ENCODE measurements at places on chromosomes 2 and 18. TPM values are rescaled to one million over a fixed set of nuclear protein-coding genes. Genes with fewer than 3 reads are reported as not detected.

GRCh38 chr2:173763641-173764040 lies 201.5 kb downstream of the SP3 start:
- DNase-seq = no peak

- no peak for DNase-seq
Observed at GRCh38 chr2:25266399-25266798, 75.3 kb downstream of the DNMT3A start.

DNA sequence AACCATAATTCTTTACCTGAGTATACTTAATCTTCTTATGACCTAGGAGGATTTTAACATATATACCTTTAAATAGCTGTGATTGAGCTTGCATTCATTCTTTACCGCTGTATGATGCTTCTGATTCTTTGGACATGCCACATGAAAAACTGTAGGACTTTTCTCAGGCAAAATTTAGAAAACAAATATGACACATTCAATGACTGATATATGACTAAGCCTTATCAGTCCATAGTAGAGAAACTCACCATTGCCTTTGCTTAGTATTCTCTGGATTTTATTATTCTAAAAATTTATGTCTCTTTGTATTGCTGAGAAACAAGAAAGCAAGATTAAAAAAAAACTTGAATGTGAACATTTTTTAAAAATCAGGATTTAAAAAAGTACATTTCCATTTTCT lies 3.7 kb downstream of the FAM171B start:
- no peak for DNase-seq

GRCh38 chr2:195756218-195756942 lies 99.4 kb downstream of the SLC39A10 start:
- no peak for DNase-seq

DNA sequence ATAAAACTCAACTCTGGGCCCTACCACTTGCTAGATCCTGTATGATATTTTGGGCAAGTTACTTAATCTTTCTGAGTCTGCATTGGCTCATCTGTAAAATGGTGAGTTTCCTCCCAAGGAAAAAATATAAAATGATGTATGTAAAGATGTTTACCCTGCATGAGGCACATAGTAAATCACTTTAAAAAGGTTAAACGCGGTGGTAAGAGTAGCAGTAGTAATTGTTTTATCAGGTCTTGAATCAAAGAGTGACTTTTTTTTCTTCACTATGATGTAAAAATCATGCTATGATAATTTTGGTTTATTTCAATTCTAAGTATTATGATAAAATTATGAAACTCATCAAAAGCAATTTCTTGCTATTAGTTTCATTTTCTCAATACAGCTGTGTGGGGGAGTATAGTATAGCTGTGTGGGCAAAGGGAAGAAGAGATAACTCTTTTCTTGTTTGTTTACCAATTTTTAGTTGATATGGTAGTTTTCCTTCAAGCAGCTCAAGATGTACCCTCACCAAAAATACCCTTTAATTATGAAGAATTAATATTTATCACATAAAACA lies 10.7 kb downstream of the ARHGAP15 start:
- DNase-seq = no peak

DNA sequence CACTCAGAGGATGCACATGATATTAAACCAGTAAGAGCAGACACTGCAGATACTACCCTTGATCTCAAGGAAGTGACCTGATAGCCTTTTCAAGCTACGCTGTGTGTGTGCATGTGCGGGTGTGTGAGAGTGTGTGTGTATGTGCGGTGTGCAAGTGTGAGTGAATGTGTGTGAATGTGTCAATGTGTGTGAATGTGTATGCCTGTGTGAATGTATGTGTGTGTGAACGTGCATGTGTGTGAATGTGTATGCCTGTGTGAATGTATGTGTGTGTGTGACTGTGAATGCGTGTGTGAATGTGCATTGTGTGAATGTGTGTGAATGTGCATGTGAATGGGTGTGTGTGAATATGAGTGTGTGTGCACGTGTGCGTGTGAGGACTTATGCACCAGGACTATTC lies 53.8 kb downstream of the KCNG2 start:
- DNase-seq = no peak

DNA sequence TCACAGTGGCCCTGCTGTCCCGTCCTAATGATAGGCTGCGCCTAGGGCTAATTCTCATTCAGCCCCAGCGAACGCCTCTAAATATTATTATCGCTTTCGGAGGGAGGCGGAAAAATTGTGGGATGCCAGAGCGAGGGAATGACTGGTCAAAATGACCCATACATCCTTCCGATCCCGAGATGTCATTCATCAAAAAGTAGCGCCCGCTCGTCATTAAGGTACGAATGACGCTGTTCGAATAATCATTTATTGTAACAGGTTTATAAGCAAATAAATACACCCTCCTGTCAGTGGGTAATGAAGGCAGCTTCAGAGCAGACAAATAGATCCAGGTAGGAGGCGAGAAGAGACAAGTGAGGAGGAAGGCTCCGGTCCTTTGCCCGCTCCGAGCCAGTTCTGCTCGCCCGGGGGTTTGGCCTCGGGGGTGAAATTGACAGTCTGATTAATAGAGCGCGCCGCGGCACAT lies at the start of gene EVX2:
EVX2 (minus strand) TSS at position 167 of the 466 bp plus-strand sequence. CDS start 186 bp downstream, outside the sequence.
- DNase-seq = no peak

DNA sequence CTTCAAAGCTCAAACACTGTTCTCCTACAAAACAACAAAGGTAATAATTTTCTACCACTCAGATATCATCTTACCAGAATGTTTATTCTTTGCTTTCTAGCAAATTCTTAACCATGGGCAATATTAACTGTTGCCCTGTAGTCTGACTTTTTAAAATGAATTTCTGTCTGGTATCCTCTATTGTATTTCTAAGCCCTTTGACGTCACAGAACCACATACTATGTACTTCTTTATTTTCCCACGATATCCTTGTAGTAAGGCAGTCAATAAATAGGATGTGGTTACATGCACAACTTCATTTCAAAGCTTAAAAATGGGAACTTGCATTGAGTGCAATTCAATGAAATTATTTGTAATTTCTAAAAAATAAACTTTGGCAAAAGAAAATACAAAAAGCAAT lies 58.7 kb downstream of the THADA start:
- no peak for DNase-seq

- DNase-seq = no peak
Observed at GRCh38 chr2:121128741-121129659, 156.0 kb downstream of the TFCP2L1 start.

DNA sequence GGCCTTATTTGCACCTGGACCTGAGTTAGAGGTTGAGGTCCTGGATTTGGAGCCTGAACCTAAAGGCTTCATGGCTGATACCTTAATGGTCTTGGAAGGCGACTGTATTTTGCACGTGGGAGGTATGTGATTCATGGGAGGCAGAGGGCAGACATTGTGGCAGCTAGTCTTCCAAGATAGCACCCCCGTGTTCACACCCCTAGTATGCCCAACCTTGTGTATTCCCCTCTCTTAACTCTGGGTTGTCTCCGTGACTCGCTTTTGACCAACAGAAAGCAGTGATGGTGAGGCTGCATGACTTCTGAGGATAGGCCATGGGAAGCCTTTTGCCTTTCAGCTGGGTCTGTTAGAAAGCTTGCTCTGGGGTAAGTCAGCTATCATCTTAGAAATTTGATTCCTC lies 45.8 kb upstream of the HAAO start:
- DNase-seq = no peak

GRCh38 chr2:126664234-126664633 lies 8.3 kb downstream of the GYPC start:
- DNase-seq = no peak

DNA sequence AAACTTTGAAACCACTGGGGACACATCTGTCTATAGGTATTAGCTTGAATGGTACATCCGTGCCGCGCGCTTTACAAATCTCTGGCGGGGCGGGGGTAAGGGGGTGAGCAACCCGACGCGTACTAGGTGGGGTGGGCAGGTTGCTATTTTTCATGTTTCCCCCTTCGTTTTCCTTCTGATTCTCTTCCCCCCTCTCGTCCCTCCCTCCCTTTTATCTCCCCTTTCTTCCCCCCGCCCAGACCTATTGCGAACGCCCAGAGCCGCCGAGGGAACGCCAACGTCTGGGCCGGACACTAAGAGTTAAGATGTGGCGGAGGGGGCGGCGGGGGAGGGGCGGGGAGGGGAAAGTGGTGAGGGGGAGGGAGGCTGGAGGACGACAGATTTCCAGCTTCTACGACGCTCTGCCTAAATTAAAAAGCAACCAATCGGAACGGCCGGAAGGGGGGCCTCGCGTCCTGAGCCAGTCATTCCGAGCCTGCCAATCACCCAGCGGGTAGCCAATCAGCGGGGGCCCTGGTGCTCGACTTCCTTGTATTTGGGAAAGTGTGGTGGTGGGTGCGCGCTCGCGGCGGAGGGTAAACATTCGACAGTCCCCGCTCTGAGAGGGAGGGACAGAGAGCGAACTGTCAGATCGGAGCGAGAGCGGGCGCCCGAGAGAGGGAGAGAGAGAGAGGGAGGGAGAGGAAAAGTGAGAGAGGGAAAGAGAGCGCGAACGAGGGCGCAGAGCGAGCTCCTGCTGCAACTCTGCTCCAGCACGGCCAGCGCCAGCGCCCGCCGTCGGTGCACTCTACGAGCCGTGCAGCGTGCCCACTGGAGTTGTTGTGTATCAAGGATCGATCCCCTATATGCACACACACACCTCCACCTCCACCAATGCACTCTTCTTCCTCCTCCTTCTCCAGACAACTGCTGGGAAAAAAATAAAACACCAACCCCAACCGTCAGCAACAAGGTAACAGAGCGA lies at the start of gene POU3F3:
POU3F3 (plus strand) TSS at position 582 of the 964 bp plus-strand sequence. CDS start 1,396 bp downstream, outside the sequence.
- peak; percentile 98 for DNase-seq

DNA sequence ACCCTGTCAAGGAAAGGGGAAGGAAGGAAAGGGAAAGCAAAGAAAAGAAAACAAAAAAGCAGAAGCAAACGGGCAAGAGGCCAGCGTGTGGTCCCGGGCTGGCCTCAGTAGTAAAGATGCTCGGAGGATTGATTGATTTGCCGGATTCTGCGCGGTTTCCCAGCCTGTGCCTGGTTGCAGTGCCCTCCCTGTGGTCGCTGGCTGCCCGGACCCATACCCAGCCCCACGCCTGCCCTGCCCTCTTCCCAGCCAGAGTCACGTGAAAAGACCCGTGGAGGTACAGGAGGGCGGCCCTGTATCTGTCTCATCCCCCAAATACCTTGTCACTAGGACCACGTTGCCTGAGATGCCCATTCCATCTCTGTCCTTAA lies 55.1 kb upstream of the IMP4 start:
- DNase-seq = peak; percentile 4

DNA sequence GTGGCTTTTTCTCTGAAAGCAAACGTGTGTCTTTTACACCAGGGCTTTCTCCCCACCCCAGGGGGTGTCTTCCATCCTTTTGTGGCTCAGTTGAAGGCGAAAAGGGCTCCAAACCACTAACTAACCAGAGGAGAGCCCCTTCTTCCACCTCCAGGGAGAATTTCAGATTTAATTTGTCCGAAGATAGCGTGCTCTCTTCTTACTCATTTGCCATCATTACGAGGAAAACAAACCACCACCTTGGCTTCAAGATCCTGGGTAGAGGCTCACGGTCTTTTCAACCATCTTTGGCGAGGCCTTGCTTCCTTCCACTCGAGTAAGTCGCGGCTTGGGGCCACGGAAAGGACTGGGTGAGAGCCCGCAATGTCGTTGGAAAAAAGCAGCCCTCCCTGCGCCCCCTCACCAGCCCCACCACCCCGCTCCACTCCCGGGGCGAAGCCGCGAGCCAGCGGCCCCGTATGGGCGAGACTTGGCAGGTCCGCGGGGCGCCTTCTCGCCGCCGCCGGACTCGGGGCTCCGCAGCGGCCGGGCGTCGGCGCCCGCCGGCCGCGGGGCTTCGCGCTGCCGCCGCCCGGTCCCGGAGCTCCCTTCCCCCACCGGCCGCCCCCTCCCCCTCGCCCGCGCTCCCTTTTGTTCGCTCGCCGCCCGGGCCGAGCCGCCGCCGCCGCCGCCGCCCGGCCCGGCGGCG lies 1.7 kb upstream of the ZNF532 start:
- DNase-seq = no peak

GRCh38 chr18:46290440-46291020 lies 186.3 kb downstream of the HAUS1 start:
- DNase-seq = no peak

DNA sequence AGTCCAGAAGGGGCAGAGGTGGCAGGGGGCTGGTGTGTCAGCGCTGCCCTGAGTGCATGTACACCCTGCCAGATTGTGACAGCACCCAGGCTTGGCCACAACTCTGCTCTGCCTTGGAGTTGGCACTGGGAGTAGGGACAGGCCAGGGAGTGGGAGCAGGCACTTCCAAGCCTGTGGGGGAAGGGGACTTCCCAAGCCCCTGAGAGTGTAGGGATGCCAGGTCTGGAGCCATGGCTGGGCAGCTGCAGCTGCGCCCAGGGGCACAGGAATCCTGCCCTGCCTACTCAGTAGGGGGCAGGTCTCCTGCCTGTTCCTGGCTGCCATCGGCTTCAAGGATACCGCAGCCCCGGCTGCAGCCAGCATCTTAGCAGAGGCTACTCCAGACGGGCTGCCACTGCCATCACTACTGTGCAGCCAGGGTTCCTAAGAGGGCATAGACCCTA lies 109.4 kb downstream of the CALCRL start:
- DNase-seq = no peak

GRCh38 chr2:78977661-78978145 lies 47.8 kb upstream of the REG3G start:
- no peak for DNase-seq

DNA sequence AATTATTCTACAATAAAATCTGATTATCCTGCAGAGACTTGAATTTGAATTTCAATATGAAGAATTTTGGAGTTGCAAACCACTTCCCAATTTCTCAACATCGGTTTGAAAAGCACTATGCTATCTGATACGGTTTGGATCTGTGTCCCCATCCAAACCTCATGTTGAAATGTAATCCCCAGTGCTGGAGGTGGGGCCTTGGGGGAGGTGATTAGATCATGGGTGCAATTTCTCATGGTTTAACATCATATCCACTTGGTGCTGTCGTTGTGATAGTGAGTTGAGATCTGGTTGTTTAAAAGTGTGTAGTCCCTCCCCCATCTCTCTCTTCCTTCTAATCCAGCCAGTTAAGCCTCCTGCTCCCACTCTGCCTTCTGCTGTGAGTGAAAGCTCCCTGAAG lies 205.7 kb downstream of the NBAS start:
- no peak for DNase-seq

DNA sequence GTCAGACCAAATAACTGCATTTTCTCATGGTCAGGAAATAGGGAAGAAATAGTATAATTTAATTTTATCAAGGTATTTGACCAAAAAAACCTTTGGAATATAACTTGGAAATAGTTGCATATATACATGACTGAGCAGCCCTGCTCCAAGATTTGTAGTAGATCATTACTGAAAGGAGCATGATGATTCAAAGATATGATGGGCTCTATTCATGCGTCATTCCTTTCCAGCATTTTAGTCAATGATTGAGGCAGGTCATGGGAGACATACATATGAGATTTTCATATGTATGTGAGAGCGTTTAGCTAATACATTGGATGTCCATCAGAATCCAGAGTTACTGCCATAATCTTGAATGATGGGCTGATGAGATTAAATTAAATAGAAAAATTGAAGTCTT lies 74.5 kb downstream of the CAB39 start:
- DNase-seq = no peak

GRCh38 chr2:98454500-98455235 lies 10.0 kb downstream of the INPP4A start:
- DNase-seq = no peak

Gene ALPI
- polyA plus RNA-seq = 0.49 TPM

Gene FOXI3
- polyA plus RNA-seq = not detected

Gene DTNA
- polyA plus RNA-seq = 6.2 TPM

Gene SP5
- 1.6 TPM for polyA plus RNA-seq

Gene BOLL
- not detected for polyA plus RNA-seq

Gene MARCO
- 0.65 TPM for polyA plus RNA-seq

Measured in kidney (tissue), 22 donors.